ENCODE measurements at places on chromosomes 4 and X.

DNA sequence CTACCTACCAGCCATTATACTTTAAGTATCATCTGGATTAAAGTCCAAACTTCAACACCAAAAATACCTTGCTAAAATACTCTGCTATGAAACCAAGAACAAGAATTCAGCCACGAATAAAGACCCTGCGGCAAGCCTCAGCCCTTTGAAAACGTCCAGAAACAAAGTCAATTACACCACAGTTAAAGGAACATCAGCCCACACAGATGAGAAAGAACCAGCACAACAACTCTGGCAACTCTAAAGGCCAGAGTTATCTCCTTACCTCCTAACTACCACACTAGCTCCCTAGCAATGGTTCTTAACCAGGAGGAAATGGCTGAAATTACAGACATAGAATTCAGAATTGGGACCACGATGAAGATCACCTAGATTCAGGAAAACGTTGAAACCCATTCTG lies 23.4 kb downstream of the ABCB7 start:
- DNase-seq = no peak

DNA sequence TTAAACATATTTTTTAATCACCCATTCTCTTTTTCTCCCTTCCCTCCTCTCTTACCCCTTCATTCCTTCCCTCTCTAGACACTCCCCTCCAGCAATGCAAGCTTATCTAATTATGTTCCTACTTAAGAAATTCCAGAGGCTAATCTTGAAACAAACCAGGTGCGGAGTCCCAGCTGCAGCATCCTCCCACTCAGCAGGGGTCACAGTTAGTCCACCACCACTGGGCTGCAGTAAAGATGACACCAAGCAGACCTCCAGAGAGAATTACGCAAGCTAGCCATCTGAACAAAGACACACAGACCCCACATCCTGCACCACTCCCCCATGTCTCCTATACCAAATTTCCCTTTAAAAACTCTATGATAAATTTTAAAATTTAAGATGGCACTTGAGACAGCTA lies 13.9 kb upstream of the SEC24B start:
- no peak for DNase-seq

DNA sequence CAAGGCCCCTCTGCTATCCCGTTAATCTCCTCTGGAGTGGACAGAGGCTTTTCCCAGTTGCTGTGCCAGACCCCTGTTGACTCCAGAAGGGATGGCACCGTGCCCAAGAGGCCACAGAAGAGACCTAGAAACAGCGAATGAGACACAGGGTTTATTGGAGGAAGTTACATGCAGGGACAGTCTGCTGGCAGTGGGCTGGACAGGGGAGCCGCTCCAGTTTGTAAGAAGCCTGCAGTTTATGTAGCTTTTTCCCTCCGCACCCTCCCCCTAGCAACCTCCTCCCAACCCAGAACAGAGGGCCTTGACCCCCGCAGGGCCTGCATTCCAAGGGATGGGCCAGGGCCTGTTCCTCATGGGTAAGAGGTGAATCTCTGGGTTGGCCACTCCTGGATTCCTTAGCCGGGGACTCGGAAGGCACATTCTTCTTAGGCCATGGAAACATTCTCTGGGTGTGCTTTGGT lies 216.8 kb upstream of the PSAPL1 start:
- no peak for DNase-seq

- no peak for DNase-seq
Observed at GRCh38 chrX:86455495-86455894, 307.2 kb downstream of the DACH2 start.

DNA sequence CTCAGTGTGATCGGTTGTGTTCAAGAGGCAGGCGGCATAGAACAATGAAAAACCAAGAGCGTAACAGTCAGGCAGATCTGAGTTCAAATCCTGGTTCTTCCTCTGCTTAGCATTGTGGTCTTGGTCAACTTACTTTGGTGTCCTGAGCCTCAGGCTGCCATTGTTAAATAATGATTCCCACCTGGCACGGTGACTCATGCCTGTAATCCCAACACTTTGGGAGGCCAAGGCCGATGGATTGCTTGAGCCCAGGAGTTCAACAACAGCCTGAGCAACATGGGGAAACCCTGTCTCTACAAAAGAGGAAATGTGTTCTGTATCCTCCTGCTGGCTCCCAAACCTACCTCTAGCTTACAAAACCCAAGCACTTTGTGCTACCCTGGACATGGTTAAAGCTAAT lies 129.0 kb upstream of the STX18 start:
- DNase-seq = no peak

DNA sequence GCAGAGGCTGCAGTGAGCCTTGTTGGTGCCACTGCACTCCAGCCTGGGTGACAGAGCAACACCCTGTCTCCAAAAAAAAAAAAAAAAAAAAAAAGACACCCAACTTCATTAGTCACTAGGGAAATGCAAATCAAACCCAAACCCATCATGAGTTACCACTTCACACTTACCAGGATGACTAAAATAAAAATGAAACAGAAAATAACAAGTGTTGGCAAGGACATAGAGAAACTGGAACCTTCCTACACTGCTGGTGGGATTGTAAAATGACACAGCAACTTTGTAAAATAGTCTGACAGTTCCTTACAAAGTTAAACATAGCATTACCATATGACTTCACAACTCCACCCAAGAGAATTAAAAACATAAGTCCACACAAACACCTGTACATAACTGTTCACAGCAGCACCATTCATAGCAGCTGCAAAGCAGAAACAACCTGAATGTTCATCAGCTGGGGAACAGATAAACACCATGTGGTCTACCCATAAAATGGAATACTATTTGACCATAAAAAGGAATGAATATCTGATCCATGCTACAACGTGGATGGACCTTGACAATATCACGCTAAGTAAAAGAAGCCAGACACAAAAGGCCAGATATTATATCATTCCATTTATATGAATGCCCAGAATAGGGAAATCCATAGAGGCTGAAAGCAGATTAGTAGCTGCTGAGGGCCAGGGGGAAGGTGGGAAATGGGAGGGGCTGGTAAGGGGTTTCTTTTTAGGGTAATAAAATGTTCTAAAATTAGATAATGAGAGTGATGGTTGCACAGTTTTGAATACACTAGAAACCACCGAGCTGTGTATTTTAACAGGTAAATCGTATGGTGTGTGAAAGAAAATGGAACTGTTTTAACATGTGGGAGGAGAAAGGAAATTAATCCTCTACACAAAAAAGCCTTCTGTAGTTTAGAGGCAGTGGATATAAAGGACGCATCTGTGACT lies 18.3 kb downstream of the CD99L2 start:
- DNase-seq = no peak

GRCh38 chrX:13647709-13648212 lies 5.2 kb upstream of the TCEANC start:
- DNase-seq = no peak

- DNase-seq = no peak
Observed at GRCh38 chr4:6509587-6509986, 37.2 kb upstream of the PPP2R2C start.

GRCh38 chrX:1809581-1809980 lies 194.7 kb downstream of the ASMT start:
- DNase-seq = no peak

DNA sequence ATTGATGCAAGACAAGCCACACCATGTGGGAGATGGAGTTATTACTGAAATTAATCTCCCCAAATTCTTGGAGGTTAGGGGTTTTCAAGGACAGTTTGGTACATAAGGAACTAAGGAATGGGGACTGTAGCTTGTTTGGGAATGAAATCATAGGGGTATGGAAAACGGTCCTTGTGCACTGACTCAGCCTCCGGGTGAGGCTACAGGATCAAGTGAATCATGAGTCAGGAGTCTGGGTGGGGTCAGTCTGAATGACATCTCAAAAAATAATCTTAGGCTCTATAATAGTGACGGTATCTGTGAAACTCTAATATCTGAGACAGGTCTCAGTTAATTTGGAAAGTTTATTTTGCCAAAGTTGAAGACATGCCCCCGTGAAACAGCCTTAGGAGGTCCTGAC lies 128.5 kb upstream of the CYSLTR1 start:
- no peak for DNase-seq

- no peak for DNase-seq
Observed at GRCh38 chr4:104492183-104492771, 2.4 kb downstream of the CXXC4 start.

GRCh38 chr4:72112514-72113156 lies 80.8 kb downstream of the NPFFR2 start:
- DNase-seq = no peak

- no peak for DNase-seq
Observed at GRCh38 chr4:90130076-90130475, 2.9 kb downstream of the CCSER1 start.

GRCh38 chr4:896216-896615 lies 35.9 kb downstream of the GAK start:
- no peak for DNase-seq

- no peak for DNase-seq
Observed at GRCh38 chr4:81039351-81039972, 9.0 kb downstream of the BMP3 start.

DNA sequence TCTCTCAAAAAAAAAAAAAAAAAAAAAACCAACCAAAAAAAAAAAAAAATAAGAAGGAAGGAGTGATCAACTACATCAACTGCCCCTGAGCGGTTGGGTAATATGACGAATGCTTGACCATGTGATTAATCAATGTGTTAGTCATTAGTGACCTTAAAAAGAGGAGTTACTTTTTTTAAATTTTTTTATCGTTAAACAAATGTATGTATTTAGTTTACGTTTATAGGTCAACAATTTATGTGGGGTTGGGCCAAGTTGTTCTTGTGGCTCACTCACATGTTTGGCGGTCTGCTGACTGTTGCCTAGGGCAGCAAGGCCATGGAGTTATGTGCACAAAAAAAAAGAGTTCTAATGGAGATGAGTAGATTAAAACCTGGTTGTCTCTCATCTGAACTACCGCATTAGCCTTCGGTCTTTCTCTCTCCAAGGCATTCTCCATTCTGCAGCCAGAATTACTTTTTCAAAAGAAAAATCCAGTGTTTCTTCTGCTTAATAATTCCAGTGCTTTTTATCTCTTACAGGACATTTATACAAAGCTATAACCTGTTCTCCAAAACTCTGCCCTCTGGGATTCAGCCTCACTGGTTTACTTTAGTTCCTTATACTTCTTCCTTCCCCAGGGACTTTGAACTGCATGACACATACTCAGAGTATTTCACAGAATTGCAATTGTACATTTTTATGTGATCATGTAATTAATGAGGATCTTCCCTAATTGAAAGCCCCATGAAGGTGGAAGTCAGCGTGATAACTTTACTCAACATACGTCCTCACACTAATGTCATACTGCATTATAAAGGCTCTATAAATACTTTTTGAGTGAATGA lies 505.5 kb downstream of the ANKRD50 start:
- no peak for DNase-seq

- no peak for DNase-seq
Observed at GRCh38 chr4:149723065-149723464, 92.6 kb downstream of the IQCM start.

DNA sequence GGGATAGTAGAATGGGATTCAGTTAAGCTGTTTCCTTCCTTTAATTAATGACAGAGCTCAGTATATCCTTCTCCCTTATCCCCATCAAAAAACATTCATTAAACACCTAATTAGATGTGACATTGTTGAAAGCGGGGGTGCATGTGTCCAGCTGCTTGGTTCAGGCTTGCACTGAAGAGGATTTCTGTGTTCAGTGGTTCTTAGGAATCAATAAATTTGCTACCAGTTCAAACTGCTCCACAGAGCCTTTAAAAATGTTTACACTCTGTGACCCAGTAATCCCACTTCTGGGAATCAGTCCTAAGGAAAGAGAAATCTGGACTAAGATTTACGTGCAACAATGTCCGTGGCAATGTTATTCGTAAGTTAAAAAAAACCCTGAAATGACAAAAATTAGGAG lies 7.2 kb upstream of the TMEM255A start:
- DNase-seq = no peak

DNA sequence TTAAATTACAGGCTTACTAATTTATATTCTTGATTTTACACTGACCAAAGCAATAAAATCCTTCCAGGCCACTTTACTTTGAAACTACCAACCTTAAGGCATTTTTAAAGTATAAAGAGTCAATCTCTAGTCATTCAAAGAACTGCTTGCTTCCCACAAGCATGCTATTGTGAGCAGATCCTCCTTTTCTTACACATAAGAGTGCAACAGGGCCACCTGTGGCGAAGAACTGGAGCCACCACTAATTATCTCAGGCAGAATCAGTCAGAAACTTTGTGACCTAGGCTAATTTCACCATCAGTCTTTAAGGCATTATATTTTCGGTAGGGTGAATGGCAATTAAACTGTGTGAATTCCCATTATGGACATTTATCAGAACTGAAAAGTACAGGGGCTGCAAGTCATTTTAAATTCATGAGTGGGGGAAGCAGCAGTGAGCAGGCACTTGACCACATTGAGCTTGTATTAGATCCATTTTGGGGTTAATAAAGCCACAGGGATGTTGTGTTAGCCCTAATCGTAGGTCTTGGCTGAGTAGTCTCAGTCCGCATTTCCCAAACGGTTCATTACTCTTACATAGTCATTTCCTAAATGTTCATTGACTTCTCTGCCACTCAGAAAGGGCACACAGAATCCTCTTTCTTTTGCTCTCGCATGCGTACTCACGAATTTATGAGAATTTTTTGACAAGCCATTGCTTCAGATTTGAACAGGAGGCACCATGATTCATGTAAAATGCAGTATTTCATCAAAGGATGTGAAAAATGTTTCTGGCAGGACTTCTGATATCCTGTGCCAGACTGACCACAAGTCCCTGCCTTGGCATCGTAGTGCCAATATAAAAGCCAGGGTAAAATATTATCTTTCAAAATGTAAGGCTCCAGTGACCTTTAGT lies 39.8 kb downstream of the NPY2R start:
- DNase-seq = no peak

DNA sequence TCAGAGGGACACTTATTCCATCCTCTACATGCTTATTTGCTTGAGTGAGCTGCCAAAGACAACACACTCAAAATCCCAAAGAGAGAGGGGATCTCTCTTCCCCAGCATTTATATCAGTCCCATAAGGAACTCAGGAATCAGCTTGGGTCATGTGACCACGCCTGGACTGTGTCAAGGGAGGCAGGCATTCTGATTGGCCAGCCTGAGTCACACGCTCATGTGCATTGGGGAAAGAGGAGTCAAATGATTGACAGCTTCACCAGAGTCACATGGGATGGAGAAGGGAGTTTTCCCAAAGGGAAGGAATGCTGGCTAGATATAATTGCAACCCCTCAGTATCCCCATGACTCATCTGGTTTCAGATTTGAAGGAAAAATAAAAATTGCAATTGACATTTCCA lies 49.0 kb downstream of the RWDD4 start:
- DNase-seq = no peak

- no peak for DNase-seq
Observed at GRCh38 chr4:164021947-164022346, 527.5 kb downstream of the TMA16 start.

- no peak for DNase-seq
Observed at GRCh38 chr4:48258845-48259397, 10.7 kb downstream of the TEC start.

GRCh38 chrX:111244235-111244750 lies 26.0 kb downstream of the CAPN6 start:
- DNase-seq = no peak

Data from NCI-H2171 (cell line).